ENCODE measurements at places on chromosomes 6 and 20.

DNA sequence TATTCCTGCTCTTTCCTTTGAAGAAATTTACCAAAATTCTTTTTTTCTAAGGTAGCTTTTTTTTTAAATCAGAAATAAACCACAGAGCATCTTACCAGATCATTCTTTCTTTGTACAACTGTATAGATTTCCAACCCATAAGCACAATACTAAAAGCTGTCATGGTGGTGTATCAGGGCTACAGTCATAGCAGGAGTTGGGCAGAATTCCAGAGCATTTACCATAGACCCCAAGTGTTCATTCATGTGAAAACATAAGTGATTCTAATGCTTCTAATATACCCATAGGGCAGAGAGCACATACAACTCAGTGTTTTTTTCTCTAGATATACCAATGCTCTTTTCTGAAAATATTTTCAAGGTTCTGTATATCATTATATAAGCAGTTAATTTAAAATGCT, 392.5 kb downstream of the FRK start:
- no peak for DNase-seq

DNA sequence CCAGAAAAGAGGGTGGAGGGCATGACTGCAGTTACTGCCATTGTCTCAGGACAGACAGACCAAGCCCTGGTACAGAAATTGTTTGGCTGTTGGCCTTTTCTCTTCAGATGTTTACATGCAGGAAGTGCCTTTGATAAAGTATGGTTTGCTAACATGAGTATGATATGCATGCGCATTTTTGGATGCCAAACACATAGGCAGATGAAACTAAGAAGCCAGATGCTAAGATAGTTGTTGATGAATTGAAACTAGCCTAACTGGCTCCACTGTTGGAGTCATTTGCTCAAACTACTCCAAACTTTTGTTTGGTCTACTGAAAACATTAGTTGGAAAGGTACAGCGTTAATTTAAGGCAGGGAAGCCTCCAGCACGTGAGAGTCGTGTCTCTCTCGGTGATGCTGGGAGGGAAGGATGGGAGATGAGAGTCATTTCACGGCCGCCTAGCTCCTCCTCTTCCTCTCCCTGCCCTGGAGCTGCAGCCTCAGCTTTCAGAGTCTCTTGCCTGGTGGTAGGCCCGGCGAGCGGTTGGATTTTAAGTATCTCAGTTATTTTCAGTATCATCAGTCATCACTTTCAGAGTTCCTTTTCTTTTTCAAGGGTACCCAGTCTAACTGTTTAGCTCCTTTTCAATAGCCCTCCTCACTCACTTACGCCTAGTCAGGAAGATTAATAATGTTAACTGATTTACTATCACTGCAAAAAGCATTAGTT, 29.7 kb downstream of the RREB1 start:
- no peak for DNase-seq

GRCh38 chr6:56789879-56790278, 147.2 kb upstream of the DST start:
- no peak for DNase-seq

DNA sequence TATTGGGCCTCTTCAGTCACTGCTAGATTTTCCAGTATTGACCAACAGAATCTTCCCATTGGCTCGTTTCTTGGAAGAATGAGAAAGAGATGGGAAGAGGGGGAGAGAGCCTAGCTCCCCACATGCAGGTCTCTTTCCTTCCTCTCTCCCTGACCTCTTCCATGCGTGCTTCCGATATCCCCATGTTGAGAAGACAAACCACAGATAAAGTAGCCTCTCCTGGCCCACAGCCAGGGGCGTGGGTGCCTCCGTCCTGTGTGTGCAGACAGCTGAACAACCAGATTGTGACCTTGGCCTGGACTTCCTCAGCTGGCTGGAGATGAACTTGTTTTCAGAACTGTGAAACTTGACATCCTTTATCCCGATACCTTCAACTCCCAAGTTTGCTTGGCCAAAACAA, 71.0 kb downstream of the EDN3 start:
- no peak for DNase-seq

- DNase-seq, result no peak
Measured at GRCh38 chr6:29414588-29414987, at the start of gene OR12D1. Gene OR12D1 (plus strand): TSS chr6:29414928.

- DNase-seq, result no peak
Measured at GRCh38 chr6:105250533-105250932, 70.7 kb upstream of the POPDC3 start.

GRCh38 chr20:54221353-54221752, 13.5 kb downstream of the PFDN4 start:
- DNase-seq, result no peak

Measured in progenitor cell of endocrine pancreas (in vitro differentiated cells).